T-helper 1 cell (primary cell): ENCODE measurements at places on chromosomes 7 and 10.

DNA sequence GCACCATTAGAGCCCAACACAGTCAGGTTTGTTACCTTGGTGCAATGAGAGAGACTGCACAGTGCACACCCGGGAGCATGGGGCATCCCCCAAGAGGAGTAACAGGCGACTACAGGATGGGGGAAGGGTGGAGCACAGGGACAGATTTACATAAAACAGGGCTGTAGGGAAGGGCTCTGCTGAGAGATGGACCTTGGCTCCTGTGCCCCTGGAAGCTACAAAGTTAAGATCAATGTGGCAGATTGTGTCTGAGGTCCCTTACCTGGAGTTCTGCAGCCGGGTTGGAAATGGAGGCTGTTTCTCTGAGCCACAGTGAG lies 13.7 kb upstream of the SLC18A3 start:
- no peak for DNase-seq

DNA sequence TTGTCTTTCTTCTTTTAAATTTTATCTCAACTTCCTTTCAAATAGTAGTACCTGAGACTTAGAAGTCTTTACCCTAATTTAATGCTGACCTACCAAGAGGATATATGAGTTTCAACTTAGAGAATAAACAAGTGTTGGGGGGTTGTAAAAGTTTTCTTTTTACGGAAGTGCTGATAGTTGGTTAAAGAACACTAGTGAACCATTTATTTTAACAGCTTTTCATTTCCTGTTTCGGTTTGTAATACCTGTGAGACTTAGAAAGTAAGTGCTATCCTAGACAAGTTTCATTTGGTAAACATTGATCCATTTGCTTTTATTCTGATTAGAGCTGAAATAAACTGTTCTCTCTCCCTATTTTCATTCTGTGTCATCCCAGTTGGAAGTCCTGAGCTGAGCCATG lies 683.1 kb upstream of the SORCS1 start:
- DNase-seq: no peak

DNA sequence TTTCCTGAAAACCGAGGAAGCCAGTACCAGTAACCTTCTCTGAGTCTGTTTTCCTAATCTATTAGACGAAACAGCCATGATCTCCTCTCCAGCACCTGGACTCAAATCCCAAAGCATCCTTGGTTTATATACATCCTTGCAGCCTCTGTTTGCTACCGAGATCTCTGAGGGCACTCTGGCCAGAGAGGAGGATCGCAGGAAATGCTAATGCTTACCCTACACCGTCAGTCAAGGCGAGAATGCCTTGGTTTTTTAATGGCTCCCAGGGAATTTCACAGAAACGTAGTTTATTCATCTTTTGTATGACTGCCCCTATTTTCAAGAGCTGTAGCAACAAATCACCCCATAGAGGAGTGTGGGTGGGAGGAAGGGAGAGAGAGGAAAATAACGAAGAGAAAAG lies 91.5 kb upstream of the CALN1 start:
- DNase-seq: no peak

- no peak for DNase-seq
These were observed 9.9 kb downstream of the LBX1 start for GRCh38 chr10:101219139-101219945.

- no peak for DNase-seq
These were observed 30.2 kb upstream of the ZNF467 start for GRCh38 chr7:149803551-149804074.

DNA sequence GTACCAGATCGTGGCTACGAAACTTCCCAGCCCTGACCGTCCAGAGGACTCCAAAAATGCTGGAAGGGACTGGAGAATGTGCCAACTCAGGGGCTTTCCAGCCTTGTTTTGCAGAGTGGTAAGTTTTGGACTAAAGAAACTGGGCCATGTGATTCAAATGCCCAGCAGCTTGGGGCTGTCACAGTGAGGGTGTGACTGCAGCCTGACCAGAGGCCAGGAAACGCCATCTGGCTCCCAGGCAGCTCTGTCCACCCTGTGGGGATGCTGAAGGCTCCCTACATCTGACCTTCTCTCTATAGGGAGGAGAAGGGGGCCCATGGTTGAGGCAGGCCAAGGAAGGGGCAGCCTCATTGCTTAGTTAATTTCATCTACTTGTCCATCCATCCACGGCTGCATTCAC lies 61.6 kb upstream of the HMX3 start:
- no peak for DNase-seq

GRCh38 chr7:50696810-50697582 lies 85.7 kb downstream of the GRB10 start:
- no peak for DNase-seq

DNA sequence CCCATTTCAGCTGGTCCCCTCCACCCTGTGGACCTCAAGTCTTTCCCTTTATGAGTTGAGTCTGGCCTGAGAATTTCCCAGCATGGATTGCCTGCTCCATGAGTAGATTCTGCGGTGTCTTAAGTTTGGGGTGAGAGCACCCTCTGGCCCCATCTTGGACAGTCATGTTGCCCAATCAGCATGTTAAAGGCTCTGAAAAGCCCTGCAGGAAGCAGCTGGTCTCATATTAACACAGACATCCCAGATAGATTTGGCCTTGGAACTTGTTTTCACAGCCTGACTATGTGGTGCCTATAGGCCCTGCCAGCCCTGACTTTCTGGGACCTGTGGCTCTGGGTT lies 15.5 kb upstream of the SLC29A3 start:
- no peak for DNase-seq

DNA sequence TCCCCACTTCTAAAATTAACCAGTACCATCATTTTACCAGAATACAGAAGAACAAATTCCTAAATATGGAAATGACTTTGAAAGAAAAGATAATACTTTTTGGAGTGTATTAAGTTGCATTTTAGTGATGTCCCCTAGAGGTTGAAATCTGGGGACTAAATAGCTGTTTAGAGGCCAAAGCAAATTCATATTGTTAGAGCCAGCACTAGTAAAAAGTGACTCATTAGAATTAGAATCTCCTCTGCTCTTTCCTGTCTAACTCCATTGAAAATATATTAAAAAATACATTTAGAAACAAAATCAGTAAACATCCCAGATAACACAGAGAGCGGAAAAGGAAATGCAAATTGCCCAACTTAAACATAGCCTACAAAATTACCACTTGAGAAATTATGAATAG lies 1189.6 kb upstream of the C7orf33 start:
- DNase-seq: no peak

DNA sequence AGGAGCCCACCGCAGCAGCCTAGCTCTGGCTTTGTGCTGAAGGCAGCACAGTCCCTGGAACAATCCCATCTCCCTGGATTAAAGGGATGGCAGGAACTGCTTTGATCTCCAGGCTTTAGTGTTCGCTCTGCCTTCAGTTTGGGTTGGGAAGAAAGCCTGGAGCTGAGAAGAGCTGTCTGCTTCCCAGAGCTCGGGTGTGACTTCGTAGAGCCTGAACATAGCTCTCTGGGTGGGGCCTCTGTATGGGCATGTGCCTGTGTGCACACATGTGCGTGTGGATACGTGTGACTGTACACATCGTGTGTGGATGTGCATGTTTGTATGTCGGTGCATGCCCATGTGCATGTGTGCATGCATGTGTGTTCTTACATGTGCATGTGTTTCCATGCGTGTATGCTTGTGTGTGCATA lies 8.7 kb downstream of the ADCY1 start:
- no peak for DNase-seq

DNA sequence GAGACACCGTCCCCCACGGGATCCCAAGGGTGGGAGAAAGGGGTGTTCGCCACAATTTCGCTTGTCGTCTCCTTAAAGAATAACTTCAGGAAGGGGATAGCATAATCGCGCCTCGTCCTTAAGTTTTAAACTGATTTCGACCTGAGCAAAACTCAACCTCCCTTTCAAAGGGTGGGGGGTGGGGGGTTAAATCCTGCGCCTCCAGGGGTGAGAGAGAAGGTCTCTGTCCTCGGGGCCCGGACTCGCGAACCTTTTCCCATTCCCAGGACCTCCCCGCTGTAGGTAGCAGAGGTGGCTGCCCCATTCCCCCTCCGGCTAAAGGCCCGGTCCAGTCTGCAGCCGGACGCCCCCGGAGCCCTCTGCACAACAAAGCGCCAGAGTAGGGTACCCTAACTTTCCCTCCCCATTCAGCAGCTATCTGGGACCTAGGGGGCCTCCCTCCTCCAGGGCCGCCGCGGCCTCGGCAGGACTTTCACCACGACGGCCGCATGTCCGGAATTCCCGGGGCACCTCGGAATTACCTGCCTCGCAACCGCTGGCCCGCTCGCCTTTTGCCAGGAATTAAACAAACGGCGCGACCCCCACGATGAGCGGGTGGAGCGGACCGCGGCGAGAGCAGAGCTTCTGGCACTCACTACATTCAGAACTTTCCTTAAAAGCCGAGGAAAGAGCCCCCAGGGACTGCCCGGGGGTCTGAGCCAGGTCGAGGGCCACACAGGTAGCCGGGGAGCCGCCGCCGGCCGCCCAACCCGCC lies 1.7 kb downstream of the CDK6 start:
- DNase-seq: no peak

DNA sequence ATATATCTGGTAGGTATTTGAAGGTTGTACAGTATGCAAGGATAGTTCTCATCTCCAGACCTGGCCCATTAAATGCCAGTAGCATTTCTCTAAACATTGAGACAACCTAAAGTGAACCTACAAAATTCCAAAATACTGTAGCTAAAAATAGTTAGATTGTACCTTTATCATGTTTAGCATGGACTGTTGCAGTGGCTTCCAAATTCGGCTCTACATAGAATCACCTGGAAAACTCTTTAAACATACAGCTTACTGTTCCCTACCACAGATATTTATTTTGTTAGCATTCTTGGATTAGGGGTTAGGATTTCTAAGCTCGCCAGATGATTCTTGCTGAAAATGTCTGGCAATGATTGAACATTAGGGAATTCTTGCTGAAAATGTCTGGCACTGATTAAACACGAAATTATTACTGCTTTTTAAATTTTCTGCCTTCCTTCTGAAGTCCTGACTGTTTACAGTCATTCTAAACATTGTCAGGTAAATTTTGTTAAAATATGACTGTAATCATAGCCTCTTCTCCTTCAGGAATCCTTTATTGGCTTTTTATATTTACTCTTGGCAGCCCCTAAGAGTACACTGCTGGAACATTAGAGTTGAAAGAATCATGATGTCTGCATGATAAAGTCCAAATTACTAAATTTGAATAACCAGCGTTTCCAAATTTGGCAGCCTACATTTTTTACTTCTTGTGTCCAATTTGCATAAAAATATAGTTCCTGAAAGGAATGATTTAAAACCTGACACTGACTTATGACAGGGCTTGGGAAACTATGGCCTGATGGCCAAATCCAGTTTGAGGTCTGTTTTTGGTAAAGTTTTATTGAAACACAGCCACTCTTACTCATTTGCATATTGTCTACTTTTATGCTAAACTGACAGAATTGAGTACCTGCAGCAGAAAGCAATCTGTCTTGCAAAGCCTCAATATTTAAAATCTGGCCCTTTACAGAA lies 40.3 kb downstream of the SHOC2 start:
- no peak for DNase-seq

GRCh38 chr7:140230516-140230860 lies 53.7 kb upstream of the KDM7A start:
- peak; percentile 64 for DNase-seq

GRCh38 chr7:118350260-118350659 lies 125.8 kb downstream of the ANKRD7 start:
- peak; percentile 8 for DNase-seq
